CMK (cell line): ENCODE measurements at places on chromosomes 2 and 18.

- no peak for DNase-seq
Measured at GRCh38 chr18:36297417-36298125, at the start of gene FHOD3. FHOD3 (plus strand) TSS chr18:36297713; CDS start chr18:36297836, 123 bp downstream.

DNA sequence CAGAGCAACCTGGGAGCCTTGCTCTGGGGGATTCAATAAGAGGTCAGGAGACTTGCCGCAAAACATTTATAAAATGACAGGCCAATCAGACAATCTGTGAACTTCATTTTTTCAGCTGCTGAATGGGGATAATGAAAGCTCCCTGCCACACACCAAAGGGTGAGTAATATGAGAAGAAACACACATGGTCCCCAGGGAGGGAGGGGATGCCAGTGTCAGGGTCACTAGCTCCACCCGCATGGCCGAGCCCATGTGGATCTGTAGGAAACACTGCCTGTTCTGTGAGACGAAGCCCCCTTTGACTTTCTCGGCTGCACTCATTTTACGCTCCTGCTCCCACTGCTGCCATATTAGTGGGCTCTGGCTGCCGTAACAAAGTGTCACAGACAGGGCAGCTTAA lies 521.0 kb upstream of the RAB6C start:
- DNase-seq = no peak

DNA sequence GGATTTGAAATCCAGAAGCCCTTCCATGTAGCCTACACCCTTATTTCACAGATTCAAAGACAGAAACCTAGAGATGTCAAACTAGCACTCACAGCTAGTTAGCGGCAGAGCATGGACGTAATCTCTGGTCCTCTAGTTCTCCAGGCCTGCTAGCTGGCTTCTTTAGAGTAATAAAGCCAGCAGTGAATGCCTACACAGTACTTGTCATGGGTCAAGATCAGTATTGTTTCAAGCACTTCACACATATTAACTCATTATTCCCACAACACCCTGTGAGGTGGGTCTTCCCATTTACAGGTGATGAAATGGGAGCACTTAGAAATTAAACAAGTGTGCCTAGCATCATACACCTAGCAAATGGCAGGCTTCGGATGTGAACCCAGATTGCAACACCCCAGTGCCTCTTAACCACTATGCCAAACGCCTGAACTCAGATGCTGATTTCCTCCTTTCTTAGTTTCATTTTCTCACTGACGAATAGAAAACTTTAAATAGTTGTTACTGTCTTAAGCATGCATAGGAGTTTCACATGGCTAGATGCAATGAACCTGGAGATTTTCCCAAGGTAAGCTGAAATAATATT lies 14.5 kb upstream of the ZBTB14 start:
- no peak for DNase-seq

- DNase-seq = no peak
Measured at GRCh38 chr18:34697233-34697632, 12.9 kb upstream of the DTNA start.

DNA sequence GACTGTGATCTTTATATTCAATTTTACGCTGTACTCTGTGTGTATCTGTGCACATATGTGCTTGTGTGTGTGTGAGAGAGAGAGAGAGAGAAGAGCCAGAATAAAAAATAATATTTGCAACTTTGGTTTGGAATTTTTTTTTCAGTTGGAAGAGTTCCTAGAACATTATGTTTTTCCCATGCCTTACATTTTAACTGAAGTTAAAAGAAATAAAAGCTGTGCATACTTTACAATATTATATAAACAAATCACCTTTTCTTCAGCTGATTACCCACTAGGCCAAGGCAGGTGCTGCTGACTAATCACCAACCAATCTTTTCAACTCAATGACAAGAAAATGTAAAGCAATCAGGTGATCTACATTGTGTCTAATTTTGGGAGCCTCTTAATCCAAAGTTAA lies 366.3 kb downstream of the NYAP2 start:
- DNase-seq = no peak

DNA sequence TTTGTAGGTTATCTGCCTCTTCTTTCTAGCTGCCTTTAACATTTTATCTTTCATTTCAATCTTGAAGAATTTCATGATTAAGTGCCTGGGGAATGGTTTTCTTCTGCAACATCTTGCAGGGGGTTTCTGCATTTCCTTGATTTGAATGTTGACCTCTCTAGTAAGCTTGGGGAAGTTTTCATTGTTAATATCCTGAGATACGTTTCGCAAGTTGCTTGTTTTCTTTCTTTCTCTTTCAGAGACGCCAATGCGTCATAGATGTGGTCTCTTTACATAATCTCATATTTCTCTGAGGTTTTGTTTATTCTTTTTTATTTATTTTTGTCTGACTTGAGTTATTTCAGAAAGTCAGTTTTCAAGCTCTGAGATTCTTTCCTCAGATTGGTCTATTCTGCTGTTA lies 225.7 kb downstream of the XIRP2 start:
- DNase-seq = no peak

- DNase-seq = no peak
Measured at GRCh38 chr2:37215250-37215649, 16.1 kb downstream of the CEBPZ start.

DNA sequence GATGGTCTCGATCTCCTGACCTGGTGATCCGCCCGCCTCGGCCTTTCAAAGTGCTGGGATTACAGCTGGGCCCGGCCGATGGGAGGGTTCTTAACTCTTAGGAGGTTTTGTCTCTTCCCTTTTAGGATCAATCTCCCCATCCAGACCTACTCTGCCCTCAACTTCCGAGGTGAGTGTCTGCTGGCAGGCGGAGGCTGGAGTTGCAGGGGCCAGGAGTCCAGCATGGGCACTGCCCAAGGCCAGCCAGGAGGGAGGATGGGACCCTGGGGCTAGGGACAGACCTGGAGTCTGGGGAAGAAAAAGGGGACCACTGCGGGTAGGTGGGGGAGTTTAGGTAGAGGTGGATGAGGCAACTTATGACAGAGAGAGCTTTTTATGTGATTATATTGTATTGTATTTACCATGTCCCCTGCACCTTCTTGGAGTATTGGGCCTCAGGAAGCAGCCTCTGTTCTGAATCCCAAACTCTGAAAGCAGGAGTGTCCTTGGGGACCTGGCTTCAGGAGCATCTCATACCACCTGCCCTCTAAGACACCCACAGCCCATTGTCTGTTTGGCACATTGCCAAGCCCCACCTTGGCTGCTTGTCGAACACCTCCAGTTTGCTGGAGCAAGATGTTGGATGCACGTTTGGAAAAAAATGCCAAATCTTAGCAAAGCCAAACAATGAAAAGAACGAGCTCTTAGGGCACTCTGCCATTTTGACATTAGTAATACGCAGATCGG lies 5.6 kb downstream of the DES start:
- DNase-seq = no peak

GRCh38 chr2:174762464-174762863 lies 1.8 kb downstream of the CHRNA1 start:
- no peak for DNase-seq

GRCh38 chr2:120844070-120844738 lies 108.5 kb downstream of the GLI2 start:
- DNase-seq = no peak

- DNase-seq = no peak
Measured at GRCh38 chr18:8654503-8655451, 45.5 kb downstream of the RAB12 start.

DNA sequence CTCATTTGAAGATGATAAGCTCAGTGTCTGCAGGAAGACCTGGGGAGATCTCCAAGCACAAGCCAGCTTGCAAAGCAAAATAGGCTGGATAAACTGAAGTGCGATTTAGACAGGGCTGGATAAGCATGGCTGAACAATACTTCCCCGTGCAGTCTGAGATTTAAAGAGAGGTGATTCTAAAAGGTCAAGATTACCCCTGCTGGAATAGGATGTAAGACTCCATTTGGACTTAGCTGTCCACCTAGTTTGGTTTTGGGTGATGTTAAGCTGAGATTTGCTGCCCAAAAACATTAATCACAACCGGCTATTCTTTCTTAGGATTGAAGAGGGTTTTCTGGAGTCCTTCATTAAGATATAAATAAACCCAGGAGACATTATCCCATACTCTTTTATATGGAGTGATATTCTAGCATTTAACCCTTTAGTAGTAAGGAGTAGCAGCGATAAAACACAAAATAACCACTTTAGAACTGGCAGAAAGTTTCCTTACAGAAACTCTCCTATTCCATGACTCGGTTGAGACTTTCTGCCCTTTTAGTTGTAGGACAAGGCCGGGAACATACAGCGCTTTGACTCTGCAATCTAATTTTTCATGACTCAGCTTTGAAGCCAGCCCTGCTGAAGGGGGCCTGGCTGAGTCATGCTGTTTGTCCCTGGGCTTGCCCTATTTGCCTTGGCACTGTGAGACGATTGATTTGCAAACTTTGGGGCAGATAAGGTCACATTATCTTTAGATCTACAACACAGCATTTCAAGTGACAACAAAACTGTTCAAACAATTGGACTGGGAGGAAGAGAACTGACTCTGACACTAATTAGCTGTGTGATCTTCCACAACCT lies 238.2 kb downstream of the GCA start:
- DNase-seq = no peak
